Stromal cell of bone marrow (primary cell): ENCODE measurements at places on chromosomes 5 and 9.

GRCh38 chr5:135980620-135981019 is 25.8 kb upstream of the LECT2 start:
- no peak for DNase-seq

DNA sequence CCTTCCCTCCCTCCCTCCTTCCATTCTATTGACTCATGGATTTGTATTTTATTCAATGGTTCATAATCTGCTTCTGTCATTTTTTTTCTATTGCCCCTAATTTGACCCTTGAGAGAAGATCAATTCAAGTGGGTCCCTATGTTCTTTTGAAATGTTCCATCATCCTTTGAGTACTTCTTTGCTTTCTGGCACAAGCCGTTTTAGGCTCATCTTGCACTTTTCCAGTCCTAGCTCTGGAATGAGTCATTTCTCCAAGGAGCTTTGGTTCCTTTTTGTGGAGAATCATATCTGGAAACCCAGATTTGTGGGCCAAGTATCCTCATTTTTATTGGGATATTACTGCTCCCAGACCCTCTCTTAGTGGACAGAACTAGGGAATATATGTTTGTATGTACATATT is 126.8 kb upstream of the PTPN3 start:
- peak; percentile 49 for DNase-seq

GRCh38 chr9:126839301-126839700 is 21.1 kb upstream of the ZBTB34 start:
- no peak for DNase-seq

DNA sequence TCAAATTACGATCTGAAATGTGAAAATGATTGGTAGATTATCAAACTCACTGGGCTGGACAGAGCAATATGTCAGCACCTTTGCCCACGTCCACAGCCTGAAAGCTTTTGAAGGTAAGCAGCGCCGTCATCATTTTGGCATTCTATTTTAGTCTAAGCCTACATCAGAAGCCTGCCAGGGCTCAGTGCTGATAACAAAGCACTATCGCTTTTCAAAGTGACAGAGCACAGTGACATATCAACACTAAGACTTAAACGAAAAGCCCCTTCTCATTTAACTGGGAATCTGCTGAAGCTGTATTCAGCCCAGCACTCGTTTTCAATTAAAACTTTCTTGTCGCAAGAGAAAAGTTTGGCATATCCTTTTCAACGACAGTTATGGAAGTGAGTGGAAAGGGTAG is 1076.3 kb downstream of the PTPRD start:
- no peak for DNase-seq

DNA sequence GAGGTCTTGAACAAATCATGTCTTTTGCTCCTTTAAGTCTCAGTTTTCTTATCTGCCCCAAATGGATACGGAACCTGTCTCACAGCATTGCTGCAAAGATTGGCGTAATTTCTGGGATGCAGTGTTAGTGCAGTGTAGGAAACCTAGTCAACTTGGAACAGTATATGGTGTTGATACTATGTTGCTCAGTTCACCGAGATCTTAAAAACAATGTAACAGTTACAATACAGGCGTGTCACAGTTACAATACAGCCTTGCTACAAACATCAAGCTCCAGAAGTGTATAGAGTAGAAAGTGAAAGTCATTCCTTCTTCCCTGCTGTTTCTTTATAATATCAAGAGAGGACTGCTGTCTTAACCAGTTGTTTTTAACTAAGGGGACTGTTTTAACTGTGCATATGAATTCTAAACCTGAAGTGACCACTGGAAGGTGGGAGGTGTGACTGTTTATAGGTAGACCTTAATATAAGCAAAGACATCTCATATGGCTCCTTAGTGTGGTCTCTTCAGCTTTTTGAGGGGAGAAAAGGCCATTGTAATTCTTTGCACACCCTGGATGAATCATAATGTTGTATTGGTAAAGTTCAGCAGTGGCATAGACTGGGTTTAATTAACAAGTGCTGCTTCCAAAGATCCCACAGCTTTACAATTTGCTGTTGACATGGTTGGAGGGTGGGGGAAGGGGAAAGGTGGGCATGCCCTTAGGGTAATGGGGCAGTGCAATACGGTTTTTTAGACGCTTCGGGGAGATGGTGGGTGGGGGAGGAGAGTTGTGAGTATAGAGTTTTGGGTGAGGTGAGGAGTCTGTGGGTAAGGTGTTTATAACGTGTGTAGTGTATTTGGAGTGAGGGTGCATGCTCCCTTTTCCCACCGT is 12.9 kb downstream of the PRRC2B start:
- DNase-seq, result no peak

DNA sequence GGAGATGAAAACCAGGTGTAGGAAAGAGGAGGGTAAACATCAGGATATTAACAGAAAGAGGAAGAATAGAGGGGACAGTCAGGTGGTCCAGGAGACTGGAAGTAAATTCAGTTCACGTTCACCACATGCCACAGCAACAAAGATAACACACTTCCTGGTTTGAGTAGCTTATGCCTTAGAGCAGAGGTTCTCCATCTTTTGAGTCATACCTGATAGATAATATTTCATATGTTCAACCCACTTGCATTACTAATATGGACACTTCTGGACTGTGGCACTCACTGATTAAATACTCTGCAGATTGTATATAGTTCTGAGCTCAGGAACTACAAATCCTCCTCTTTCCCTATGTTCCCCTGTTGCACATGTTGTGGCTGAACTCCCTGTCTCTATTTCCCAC is 179.9 kb upstream of the NR3C1 start:
- no peak for DNase-seq

DNA sequence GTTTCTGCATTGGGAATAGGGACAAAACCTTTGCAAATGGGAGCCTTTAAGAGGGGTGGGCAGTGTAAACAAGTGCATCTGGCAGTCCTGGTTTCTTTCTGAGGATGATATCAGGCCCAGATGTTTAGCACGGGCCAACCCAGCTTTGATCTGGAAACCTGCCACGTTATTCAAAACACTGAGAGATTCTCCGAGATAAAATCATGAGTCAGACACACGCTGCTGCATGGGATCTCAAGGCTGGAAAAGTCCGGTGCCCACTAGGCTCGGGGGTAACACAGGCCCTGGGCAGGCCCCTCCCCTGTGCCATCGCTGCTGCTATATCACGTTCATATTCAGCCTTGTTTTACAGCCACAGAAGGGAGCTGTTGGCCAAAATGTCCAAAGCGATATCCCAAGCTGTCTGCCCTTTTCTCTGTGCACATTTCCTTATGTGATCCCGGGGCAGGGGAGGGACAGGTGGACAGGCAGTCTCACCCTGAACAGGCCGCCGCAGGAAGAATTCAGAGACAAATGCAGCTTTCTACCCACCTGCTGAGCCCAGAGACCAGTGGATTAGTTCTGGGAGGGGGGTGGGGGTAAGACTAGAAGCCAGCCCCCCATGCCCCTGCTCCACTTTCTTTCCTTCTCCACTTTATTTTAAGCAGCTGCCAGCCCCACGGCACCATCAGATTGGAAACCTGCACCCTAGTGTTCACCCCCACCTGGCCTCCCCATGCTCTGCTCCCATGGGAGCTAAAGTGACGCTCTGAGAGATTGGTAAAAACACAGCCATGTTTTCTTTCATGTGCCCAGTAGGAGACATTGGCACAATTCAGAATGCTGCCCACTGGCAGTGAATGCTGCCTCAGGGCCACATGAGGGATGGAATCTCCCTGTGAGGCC is 63.1 kb downstream of the TMOD1 start:
- peak; percentile 26 for DNase-seq

DNA sequence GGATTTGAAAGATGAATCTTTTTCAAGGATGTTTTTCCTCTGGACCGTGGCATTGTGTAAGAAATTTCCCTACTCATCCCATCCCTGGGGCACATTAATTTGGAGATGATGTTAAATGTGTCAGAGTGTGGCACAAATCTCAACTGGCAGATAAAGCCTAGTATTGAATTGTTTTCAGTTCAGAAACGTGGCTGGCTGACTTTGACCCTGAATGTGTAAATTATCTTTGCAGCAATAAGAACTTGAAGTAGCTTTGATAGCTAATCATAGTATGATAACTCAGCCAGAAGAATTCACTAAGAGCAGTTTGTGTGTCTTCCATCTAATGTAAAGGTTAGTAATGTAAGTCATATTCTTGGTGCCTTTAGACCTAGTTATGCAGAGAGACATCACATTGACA is 238.4 kb upstream of the DMRT1 start:
- no peak for DNase-seq

DNA sequence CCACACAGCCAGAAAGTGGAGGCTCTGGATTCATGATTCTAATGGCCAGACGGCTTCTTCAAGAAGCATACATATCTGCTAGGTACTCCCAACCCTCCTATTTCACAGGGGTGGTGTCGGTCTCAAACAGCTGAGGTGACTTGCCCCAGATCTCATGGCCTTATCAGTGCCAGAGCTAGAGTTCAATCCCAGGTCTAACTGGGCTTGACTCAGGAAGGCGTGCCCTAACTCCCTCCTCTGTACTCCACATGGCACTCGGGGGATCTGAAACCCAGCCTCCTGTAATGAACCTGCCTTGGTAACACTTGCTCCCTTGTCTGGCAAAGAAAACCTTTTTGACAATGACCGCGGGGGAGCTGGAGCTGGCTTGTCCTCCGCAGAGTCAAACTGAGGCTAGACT is 2.1 kb downstream of the QRFP start:
- no peak for DNase-seq

- no peak for DNase-seq
These were observed 331.2 kb downstream of the TLE4 start for GRCh38 chr9:79902825-79903600.

DNA sequence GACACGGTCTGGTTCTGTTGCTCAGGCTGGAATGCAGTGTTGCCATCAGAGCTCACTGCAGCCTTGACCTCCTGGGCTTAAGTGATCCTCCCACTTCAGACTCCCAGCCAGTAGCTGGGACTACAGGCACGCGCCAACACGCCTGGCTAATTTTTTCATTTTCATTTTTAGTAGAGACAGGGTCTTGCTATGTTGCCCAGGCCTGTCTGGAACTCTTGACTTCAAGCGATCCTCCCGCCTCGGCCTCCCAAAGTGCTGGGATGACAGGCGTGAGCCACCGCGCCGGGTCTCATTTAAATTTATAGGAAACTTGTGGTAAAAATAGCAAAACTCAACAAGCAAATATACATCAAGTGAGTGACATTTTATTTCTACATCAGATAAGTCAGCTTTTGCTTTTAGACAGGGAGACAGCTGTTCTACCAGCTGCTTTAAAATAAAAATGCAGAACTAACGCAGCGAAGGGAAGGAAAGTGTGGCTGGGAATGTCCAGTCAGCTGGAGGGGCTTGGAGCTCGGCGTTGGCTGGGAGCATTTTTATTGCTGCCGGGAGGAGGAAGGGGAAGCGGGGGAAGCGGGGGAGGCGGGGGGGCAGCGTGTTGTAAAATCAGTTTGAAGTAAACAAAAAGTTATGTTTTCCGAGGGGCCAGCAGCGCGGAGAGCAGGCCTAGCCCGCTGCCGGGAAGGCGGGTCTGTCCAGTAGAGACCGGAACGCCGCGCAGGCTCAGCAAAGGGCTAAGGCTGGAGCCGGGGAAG is 707 bp upstream of the ZFYVE16 start:
- peak; percentile 16 for DNase-seq

DNA sequence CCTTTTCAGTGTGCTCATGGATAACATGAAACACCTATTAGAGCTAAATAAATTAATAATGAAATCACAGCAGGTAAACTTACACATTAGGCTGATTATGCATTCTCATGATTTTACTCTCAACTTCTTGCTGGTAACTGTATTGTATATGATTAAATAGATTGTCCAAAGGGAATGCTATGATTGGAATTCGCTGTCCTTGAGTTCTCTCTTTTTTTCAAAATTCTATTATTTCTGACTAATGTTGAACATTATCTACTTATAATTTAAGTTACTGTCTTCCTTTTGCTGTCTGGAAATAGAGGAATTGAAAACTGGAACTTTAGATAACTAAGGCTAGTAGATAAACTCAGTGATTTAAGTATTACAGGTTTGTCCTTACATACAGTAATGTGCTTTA is 13.1 kb downstream of the CENPH start:
- DNase-seq, result no peak

DNA sequence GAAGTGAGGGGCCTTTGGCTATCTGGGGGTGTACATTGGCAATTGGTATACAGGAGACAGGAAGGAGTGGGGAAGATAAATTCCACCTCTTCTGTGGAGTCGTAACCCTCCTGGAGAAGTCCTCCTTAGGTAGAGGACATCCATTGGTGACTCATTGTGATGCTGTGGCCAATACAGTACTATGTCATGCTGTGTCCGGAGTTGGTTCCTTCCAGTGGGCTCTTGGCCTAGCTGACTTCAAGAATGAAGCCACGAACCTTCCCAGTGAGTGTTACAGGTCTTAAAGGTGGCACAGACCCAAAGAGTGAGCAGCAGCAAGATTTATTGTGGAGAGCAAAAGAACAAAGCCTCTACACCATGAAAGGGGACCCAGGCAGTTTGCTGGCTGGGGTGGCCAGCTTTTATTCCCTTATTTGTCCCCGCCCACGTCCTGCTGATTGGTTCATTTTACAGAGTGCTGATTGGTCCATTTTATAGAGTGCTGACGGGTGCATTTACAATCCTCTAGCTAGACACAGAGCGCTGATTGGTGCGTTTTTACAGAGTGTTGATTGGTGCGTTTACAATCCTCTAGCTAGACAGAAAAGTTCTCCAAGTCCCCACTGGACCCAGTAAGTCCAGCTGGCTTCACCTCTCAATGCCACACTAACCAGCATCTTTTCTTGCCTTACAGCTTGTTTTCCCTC is 37.3 kb upstream of the FBP1 start:
- DNase-seq, result no peak

GRCh38 chr5:55030676-55031369 is 6.8 kb downstream of the GZMK start:
- DNase-seq, result no peak

- no peak for DNase-seq
These were observed 20.9 kb upstream of the SPARC start for GRCh38 chr5:151707567-151707966.

- no peak for DNase-seq
These were observed 63.7 kb upstream of the IFNK start for GRCh38 chr9:27460226-27461023.

GRCh38 chr9:112140936-112141335 is 34.2 kb downstream of the SUSD1 start:
- DNase-seq, result no peak

DNA sequence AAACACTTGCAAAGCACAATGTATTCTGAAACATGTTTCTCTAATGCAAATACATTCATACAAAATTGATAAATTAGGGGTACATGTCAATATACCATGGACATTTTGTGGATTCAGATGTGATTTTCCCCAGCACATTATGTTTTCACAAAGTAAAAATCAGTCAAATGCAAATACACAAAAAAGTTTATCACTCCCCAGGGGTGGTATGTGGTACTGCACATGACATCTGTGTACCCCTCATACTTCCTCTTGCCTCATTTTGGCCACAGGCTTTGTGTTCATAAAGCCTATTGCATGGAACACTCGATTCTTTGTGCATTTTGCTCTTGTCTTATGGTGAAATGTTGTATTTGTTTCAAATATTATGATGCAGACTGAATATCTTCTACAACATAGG is 116.8 kb upstream of the PDE4D start:
- DNase-seq, result no peak

GRCh38 chr5:110115503-110115902 is 425.8 kb downstream of the MAN2A1 start:
- DNase-seq, result no peak

- DNase-seq, result peak; percentile 53
These were observed 72.1 kb upstream of the GRAMD2B start for GRCh38 chr5:126351153-126351552.

GRCh38 chr5:33583332-33583731 is 142.6 kb downstream of the TARS1 start:
- DNase-seq, result no peak

GRCh38 chr5:171635561-171636245 is 149.9 kb upstream of the SMIM23 start:
- DNase-seq, result no peak
